ENCODE measurements at places on chromosomes 3 and 15. TPM values are rescaled to one million over a fixed set of nuclear protein-coding genes. Genes with fewer than 3 reads are reported as not detected.

Gene IL20RB
- 1.7 TPM for total RNA-seq

Gene MAGI1
- total RNA-seq: 0.41 TPM

Gene P2RY13
- total RNA-seq: not detected

Gene FAM43A
- total RNA-seq: 5.4 TPM

- no peak for DNase-seq
Measured at GRCh38 chr3:161171113-161171512, 50.0 kb upstream of the NMD3 start.

DNA sequence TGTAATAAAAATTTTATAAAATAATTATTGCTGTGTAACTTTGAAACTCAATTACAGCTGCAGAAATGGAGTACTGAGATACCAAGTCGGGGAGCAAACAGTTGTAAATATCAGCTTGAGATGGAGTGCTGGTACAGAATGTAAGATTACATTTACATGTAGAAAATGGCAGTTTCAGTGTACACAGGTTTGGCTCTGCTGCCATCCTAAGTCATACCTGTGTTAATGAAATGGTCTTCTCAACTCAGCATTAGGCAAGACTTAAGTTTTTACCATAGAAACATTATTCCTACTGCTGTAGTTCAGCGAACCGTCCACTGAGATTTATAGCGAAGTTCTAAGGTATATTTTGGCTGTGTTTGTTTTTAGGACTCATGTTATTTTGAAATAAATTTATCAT, 110.1 kb upstream of the TBL1XR1 start:
- DNase-seq: no peak

GRCh38 chr3:45499529-45499928, 95.0 kb upstream of the LIMD1 start:
- no peak for DNase-seq

GRCh38 chr3:159029306-159030026, 227.6 kb downstream of the MFSD1 start:
- no peak for DNase-seq

GRCh38 chr3:98068824-98069223, 18.1 kb upstream of the OR5AC2 start:
- DNase-seq: no peak

DNA sequence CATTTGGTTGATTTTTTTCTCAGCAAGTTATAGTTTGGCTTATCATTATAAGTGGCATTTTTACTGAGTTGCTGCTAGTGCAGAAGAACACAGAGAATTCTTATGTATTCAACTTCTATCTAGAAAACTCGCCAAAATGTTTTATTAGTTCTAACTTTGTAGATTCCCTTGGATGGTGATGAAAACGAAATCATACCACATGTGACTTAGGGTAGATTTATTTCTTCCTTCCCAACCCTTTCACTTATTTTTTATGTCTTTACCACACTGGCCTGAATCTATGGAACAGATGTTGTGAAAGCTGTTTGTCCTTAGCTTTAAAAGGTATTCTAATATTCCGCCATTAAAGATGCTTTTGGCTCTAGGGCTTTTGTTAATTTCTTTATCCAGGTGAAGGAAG, 503.3 kb upstream of the CFAP20DC start:
- DNase-seq: no peak

Data from activated T-cell treated with anti-CD3 and anti-CD28 coated beads, Interleukin-2, amount 50 U/mL, for 72 hours (primary cell).